Suppressor macrophage treated with lipopolysaccharide for 4 hours (primary cell): ENCODE measurements at places on chromosomes 1 and 21.

DNA sequence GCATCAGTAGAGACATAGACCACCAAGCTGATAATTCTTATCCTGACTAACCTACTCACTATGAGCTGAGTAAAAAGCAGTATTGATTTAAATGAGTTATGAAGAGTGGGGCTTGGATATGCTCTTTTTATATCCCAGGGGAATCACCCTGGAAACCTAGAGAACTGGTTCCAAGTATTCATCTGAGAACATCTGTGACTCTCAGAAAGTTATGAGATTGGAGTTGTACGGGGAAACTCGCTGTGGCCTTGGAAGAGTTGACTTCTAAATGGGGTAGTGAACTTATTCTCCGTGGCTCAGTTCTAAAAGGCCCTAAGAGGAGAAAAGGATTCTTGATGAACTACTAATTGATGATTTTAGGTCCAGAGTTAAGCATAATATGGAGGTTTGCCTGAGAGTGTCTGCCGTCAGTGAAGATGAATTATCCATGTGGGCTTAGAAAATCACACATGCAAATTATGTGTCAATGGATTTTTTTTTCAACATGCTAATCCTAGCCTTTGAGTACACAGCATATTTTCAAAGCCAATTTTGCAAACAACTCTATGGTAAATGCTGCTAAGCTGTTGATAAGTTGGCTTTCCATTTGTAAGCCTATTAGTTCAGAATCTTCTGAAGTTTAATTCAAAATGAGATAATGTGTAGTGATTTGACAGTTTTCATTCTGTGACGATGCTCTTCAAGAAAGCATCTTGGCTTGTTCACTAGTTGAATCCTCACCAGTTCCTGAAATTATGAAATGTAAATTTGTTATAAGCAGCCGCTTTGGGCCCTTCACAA lies 122.7 kb downstream of the FGGY start:
- DNase-seq, result no peak

DNA sequence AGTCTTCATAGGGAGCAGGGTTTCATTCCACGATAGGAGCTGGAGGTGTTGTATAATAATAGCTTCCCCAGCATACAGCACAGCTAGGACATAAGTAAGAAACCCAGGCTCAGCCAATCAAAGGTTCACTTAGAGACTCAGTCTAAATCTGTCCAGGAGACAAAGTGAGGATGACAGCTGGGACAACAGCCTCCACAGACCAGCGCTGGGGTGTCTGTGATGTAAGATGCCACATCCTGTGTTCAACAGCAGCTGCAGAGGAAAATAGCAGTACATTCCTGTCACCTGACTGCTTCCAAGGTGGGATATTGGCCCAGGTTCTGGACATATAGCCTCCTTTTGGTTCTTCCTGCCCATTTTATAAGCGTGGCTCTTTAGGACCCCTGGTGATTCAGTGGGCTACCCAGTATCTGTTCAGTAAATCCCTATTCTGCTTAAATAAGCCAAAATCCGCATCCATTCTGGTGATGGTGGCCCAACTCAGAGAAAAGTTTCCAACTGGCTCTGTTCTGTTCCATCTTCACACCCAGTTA lies 176.8 kb upstream of the SYT6 start:
- DNase-seq, result no peak

- peak; percentile 52 for DNase-seq
Measured at GRCh38 chr1:92599184-92599583, 112.5 kb upstream of the GFI1 start.

- DNase-seq, result no peak
Measured at GRCh38 chr1:27601321-27601770, 2.6 kb downstream of the AHDC1 start.

DNA sequence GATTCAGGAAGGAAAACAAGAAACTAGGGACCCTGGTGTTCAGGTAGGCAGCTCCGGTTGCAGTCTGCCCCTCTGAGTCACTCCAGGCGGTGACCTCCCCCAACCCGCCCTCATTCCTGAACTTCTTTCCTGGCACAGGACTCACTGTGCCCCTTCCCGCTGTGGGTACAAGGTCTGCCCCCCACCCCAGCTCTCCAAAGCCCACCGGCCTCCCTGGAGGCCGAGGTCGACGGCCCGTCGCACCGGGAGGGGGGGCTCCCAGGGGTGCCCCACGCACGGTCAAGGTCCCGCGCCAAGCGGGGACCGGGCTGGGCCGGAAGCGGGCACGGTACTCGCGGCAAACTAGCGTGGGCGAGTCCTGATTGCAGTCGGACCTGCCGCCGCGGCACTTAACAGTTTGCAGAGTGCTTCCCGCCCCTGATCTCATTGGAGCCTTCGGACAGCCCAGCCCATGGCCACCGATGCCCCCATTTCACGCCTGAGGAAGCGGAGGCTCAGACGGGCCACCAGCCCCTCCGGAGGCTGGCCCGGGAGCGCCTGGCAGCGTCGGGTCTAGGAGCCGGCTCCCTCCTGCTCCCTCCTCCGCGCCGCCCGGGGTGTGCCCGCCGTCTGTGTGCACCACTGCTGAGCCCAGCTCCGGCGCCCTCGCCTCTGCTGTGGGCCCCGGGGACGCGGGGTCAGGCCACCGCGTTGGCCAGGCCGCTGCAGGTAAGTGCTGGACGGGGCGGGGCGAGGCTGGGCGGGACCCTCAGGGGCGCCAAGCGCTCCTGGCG lies at the start of gene GJB3:
Gene GJB3 (plus strand): TSS at position 144 of the 773 bp plus-strand sequence. CDS start 3,549 bp downstream, outside the sequence.
- DNase-seq, result no peak

DNA sequence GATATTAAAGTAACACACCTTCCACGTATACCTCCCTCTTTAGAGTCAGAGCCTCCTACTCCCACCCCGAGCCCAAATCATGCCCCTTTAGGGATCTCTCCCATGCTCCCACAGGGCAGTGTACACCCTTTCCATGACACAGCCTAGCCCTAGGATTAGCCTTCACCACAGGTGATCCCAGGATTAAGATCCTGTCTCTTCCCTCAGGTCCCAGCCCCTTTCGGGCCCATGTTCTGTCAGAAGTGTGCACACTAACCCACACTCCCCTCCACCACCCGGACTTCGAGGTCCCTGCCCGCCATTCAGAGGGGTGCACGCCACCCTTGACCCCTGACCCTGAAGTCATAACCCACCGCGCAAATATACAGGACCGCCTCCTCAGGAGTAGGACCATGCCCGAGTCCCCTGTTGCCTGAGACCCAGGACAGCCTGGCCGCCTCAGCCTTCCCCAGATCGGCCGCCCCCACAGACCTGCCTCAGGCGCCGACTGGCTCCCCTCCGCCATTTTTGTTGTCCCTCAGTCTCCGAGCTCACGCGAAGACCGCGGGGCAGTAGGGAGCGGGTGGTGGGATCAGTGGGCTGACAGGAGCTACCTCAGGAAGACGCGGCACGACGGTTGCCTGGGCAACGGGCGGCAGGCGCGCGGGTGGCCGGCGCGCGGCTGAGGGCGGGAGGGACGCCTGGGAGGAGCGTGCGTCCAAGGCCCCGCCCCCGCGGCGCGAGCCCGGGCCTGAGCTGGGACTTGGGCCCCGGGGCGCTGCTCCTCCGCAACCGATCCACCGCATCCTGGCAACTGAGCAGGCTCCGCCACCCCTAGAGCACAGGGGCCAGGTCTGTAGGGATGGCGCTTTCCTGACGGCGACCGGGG lies at the start of gene AGBL4:
Gene AGBL4 (minus strand): TSS at position 663 of the 868 bp plus-strand sequence.
- DNase-seq, result peak; percentile 23

- no peak for DNase-seq
Measured at GRCh38 chr1:100261686-100262085, 4.3 kb upstream of the RTCA start.

- DNase-seq, result no peak
Measured at GRCh38 chr21:26715116-26715515, 130.1 kb downstream of the ADAMTS1 start.

DNA sequence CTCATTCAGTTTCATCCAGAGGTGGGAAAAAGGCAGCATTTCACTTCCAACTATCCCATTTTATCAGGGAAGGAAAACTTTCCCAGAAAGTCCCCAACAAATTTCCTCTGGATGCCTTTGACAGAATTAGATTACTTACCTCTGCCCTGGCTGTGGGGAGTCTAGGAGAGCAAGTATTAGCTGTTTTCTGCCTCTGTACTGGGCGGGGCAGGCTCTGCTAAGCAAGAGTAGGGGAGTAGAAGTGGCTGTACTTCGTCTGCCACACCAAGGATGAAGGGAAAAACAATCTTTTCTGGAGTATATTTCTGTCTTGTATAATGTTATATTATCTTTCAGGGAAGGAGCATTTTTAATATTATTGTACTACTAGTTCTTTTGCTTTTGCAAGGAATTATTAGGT lies 78.5 kb downstream of the FNBP1L start:
- DNase-seq, result no peak
